Activated CD4-positive, CD25-positive, alpha-beta regulatory T cell (primary cell): ENCODE measurements at places on chromosomes 7 and 10.

GRCh38 chr7:69934144-69934903 lies 336.0 kb downstream of the AUTS2 start:
- no peak for DNase-seq

DNA sequence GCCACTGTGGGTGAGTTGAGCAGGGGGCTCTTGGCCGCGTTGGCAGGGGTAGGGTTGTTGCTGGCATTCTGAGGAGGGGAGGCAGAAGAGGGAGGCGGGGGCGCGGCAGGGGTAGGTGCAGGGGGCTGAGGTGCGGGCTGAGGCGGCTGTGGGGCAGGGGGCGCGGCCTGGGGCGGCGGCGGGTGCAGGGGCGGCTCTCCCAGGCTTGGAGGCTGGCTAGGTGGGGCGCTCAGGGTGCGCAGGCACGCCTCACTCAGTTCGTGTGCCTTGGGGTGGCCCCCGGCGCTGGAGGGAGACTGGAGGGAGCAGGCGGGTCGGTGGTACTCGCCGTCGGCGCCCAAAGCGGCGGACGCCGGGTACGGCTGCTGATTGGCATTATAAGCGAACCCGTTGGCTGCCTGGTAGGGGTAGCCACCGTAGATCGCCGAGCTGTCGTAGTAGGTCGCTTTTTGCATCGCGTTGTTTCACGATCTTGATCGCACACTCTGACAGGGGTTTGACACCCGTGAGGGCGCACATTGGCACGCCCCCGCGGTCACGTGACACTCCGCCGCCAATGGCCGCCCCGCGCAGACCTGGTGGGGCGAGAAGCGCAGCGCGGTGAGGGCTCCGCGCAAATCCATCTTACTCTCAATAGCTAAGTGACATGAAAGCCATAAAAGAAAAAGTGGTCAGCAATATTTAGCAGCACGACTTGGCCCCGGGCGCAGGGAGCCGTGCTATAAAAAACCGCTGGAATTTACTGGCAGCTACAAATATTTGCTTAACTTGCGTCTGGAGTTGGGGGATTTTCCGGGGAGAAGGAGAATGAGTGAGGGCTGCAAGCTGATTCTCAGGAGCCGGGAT lies 7.9 kb upstream of the HOXA2 start:
- no peak for DNase-seq

DNA sequence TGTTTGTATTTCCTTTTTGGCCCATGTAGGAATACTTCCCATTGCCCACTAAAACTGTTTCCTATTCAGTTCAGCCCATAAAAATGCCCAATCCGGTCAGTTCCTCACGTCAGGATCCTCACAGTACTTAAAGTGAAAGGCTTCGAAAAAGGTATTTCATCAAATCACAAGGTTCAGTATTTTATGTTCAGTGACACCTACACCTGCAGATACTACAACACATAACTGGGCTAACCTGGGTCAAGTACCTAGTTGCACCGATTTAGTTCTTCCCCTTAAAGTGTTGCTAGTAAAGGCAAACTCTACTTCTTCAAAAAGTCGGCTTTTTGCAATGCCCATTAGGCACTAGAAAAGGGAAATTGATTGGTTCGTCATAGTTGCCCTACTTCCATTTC lies 1.1 kb downstream of the SNX13 start:
- no peak for DNase-seq

DNA sequence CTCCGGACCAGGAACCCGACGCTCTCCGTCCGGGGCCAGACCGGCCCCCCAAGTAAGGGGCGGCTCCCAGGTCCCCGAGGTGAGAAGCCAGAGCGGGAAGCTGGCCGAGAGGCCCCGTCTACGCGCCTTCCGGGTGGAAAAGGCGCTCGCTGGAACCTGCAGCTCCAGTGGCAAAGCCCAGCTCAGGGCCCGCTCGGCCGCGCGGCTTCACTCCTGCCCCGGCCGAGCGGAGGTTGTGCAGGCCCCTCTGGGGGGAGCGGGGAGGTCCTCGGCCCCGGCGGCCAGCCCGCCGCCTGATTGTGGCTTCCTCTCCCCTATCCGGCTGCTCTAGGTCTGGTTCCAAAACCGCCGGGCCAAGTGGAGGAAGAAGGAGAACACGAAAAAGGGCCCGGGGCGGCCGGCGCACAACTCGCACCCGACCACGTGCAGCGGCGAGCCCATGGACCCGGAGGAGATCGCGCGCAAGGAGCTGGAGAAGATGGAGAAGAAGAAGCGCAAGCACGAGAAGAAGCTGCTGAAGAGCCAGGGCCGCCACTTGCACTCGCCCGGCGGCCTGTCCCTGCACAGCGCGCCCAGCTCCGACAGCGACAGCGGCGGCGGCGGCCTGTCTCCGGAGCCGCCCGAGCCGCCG lies 2.9 kb downstream of the UNCX start:
- no peak for DNase-seq

- no peak for DNase-seq
Observed at GRCh38 chr7:121187222-121187621, 141.6 kb upstream of the WNT16 start.

DNA sequence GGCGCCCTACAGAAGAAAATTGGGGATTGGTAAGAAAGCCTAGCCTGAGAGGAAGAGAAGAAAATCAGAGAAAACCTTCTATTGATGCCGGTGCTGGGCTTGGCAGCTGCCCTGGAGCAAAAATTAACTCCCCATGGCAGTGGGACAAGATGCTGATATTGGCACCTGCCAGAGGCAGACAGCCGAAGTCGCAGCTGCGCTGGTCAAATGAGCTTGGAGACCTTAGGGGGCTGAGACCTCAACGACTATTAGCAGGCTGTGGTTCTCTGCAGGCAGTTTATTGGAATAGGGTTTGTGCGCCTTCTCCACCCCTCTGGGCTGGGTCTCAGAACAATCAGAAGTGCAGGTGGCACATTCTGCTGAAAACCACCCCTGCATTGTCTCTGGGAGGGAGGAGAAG lies 213.7 kb downstream of the GFRA1 start:
- no peak for DNase-seq

GRCh38 chr7:107138696-107139420 lies 29.9 kb upstream of the HBP1 start:
- no peak for DNase-seq

GRCh38 chr10:47067949-47068940 lies 157.0 kb downstream of the PTPN20 start:
- no peak for DNase-seq

DNA sequence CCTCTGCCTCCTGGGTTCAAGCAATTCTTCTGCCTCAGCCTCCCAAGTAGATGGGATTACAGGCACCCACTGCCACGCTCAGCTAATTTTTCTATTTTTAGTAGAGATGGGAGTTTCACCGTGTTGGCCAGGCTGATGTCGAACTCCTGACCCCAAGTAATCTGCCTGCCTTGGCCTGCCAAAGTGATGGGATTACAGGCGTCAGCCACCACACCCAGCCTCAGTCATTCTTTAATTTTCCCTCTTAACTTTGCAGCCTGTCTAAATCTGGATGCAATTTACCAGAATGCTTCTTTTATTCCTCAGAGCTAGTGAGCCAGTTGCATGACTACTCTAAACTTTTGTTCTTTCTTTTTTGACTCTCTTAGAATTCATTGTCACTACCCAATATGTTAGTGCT lies 90.5 kb upstream of the CSTF2T start:
- DNase-seq, result no peak
